ENCODE measurements at places on chromosomes 1 and 21. TPM values are rescaled to one million over a fixed set of nuclear protein-coding genes. Genes with fewer than 3 reads are reported as not detected.

- H3K27me3 ChIP-seq = no peaks in the 10 kb centered on the region
- DNase-seq = no peak
- no peak overlapping the region for H3K4me3 ChIP-seq
- no peaks in the 10 kb centered on the region for H3K36me3 ChIP-seq
- no peak overlapping the region for H3K27ac ChIP-seq
Observed at GRCh38 chr1:228366866-228367741, 39.5 kb downstream of the TRIM11 start.

The CD1E gene
- total RNA-seq = not detected

The RNPEP gene
- total RNA-seq = 73.5 TPM

DNA sequence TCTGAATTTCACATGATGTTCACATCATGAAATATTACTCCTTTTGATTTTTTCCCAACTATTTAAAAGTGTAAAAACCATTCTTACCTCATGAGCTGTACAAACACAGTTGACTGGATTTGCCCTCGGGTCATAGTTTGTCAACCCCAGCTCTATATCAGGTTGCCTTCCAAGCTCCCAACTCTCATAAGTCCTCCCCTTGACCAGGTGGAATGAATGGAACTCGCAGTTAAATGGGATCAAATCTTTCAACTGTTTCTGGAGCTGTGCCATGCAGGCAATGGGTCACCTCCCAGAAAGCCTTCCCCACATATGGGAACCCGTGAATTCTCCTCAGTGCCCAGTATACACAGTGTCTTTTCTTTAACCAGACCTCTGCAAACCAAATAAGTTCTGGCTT lies 169.8 kb upstream of the FOXD3 start:
- no peaks in the 10 kb centered on the region for H3K4me1 ChIP-seq
- no peaks in the 10 kb centered on the region for H3K36me3 ChIP-seq
- no peak overlapping the region for H3K4me3 ChIP-seq
- no peak for DNase-seq
- H3K27ac ChIP-seq = no peak overlapping the region

DNA sequence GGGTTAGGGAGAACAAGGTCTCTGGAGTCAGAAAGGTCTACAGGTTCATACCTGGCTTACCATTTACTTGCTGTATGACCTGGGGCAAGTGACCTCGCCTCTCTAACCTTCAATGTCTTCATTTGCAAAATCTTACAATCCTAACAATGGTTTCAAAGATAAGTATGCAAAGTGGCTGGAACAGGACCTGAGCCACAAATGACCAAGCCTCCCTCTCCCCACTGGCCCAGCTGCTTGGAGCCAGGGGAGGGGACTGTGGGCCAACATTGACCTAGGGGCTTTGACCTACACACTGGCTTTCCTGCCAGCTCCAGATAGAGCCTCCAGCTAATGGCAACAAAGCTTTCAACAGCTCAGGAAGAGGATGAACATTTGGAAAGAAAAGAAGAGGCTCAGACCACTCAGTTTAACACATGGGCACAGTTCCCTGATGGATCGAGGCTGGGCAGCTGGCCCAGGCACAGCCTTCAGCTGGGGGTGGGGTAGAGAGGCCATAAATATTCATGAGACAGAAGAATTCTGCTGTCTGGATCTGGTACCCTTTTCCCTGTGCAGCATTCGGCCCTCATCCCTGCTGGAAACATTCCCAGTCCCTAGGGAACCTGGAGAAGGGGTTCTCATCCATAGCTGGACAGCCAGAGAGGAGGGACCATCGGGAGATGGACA lies 12.9 kb downstream of the PTAFR start:
- H3K27ac ChIP-seq = no peak overlapping the region
- no peaks in the 10 kb centered on the region for H3K27me3 ChIP-seq
- H3K36me3 ChIP-seq = no peaks in the 10 kb centered on the region
- peaks cover 8% of the 10 kb centered on the region for H3K4me1 ChIP-seq
- H3K4me3 ChIP-seq = no peak overlapping the region

- no peak overlapping the region for H3K27ac ChIP-seq
- H3K4me1 ChIP-seq = no peaks in the 10 kb centered on the region
- H3K4me3 ChIP-seq = no peak overlapping the region
Observed at GRCh38 chr1:209375671-209376365, 207.7 kb upstream of the CAMK1G start.

- H3K4me1 ChIP-seq = no peaks in the 10 kb centered on the region
- no peaks in the 10 kb centered on the region for H3K27me3 ChIP-seq
- DNase-seq = no peak
- no peak overlapping the region for H3K27ac ChIP-seq
- H3K4me3 ChIP-seq = no peak overlapping the region
- peaks cover 30% of the 10 kb centered on the region for H3K36me3 ChIP-seq
Observed at GRCh38 chr1:12324423-12324822, 94.6 kb downstream of the VPS13D start.

DNA sequence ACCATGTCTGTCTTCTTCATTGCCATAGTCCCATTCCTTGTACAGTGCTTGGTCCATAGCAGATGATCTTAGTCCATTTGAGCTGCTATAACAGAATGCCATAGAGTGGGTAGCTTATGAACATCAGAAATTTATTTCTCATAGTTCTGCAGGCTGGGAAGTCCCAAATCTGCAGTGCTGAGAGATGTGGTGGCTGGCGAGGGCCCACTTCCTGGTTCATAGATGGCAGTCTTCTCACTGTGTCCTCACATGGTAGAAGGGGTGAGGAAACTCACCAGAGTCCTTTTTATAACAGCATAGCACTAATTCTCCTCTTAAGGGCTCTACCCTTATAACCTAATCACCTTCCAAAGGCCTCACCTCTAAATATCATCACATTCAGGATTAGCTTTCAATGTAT lies 23.1 kb upstream of the RAP1A start:
- H3K27ac ChIP-seq = no peak overlapping the region
- H3K27me3 ChIP-seq = no peaks in the 10 kb centered on the region
- H3K4me3 ChIP-seq = no peak overlapping the region
- H3K4me1 ChIP-seq = no peaks in the 10 kb centered on the region
- H3K36me3 ChIP-seq = no peaks in the 10 kb centered on the region

The ADAMTSL4 gene
- 3.5 TPM for total RNA-seq

The GBP7 gene
- not detected for total RNA-seq

DNA sequence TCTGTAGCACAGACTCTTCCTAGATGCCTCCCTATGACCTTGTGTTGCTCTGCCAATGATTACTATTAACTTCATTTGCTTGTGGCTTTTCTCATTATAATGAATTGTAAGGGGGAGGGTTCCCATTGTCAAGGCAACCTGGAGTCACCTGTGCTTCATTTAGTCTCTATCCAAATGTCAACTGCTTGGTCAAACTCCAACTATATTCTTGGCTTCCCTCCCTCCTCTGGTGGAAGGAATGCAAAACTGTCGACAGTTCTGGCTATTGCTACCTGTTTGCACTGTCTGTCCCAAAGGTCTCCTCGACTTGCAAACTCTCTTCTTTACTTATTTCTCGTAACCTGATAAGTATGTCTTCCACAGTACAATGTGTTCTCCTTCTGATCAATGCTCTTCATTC lies 100.3 kb downstream of the CACNA1E start:
- H3K36me3 ChIP-seq = no peaks in the 10 kb centered on the region
- H3K4me3 ChIP-seq = no peak overlapping the region
- no peak overlapping the region for H3K27ac ChIP-seq
- peaks cover 57% of the 10 kb centered on the region for H3K27me3 ChIP-seq
- no peaks in the 10 kb centered on the region for H3K4me1 ChIP-seq
